ELF-1 (cell line): ENCODE measurements at places on chromosomes 16 and 17.

DNA sequence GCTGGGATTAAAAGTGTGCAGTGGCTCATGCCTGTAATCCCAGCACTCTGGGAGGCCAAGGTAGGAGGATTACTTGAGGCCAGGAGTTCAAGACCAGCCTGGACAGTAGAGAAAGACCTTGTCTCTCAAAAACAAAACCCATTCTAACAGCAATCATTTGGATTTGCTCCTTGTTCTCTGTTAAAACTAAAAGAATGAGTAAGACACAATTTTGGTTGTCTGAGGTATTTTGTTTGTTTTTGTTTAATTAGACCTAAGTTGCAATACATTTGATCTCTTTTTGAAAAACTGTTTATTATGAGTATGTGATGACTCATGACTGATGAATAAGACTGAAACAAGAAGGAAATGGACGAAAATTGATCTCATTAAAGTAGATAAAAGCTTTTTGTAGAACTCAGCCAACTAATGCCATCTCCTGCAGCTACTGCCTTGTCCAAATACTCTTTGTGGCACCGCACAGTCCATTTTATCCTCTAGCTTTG lies 29.0 kb downstream of the GLG1 start:
- no peak for DNase-seq

GRCh38 chr16:70753694-70754325 lies 47.1 kb downstream of the VAC14 start:
- no peak for DNase-seq

GRCh38 chr17:73172252-73172651 lies 7.4 kb downstream of the SSTR2 start:
- DNase-seq = no peak

DNA sequence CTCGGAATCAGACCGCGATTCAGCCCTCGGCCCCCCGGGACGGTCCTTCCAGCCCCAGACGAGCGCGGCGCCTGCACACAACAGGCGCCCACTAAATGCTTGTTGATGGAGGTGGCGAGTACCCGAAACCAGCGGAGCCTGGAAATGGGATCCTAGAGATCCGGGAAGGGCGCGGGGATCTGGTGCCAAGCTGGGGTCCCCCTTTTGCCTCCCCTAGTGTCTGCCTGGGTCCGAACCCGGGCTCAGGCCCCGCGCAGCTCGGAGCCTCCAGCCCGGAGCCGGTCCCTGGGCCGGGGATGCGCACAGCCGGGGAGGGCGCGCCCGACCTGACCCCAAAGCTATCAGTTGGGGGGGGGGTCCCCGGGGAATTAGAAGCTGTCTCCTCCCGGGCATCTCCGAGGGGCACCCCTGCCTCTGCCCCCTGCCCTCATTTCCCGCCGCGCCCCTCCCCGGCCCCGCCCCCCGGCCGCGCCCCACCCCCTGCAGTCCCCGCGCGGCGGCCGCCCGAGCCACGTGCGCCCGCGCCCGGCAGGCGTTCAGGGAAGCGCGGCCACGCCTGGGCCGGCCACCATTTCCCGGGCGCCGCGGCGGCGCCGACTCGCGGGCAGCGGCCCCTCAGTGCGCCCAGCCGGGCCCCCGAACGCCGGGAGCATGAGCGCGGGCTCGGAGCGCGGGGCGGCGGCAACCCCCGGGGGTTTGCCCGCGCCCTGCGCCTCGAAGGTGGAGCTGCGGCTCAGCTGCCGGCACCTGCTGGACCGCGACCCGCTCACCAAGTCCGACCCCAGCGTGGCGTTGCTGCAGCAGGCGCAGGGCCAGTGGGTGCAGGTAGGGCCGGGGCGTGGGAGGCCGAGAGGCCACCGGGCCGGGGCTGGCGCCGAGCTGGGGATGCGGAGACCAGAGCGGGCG lies at the start of gene CPNE7:
TSS of gene CPNE7 (plus strand) at position 512 of the 906 bp plus-strand sequence. CDS start at position 652, 140 bp downstream.
- DNase-seq = no peak

DNA sequence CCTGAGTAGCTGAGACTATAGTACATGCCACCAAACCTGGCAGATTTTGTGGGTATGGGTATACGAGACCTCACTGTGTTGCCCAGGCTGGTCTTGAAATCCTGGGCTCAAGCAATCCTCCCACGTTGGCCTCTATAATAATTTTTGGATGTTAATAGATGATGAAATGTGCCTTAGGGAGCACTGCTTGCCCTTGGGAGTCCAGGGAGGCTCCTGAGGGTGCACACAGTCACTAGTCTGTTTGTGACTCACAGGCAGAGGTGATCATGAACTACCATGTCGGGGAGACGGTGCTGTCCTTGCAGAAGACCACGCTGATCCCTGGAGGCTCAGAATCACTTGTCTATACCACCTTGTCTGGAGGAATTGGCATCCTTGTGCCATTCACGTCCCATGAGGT lies 46.1 kb downstream of the SF3B3 start:
- no peak for DNase-seq

DNA sequence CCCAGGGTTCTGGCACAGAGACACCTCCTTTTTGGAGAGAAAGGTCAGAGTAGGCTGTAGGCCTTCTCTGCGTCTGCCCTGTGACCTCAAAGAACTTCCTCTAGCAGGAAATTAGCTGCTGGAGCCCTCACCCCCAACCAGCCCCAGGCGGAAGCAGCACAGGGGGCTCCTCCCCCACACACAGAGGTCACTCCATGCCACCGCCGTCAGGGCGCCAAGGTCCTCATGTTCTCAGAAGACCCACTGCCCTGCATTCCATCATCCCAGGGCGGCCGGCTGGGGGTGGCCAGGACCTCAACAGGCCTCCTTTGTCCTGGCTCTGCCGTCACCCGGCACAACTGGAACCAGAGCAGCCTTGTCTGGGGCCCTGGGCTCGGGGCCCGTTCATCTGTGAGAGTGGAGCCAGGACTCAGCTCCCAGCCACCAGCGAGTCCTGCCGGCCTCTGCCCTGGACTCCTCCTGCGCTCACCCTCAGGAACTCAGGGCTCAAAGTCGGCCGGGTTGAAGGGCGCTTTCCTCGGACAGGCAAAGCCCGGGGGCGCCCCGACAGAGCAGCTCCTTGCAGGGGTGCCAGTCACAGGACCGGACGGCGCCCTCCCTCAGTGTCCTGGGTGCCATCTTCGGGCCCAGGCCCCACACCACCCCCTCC lies 1.2 kb downstream of the TMC6 start:
- peak; percentile 78 for DNase-seq

DNA sequence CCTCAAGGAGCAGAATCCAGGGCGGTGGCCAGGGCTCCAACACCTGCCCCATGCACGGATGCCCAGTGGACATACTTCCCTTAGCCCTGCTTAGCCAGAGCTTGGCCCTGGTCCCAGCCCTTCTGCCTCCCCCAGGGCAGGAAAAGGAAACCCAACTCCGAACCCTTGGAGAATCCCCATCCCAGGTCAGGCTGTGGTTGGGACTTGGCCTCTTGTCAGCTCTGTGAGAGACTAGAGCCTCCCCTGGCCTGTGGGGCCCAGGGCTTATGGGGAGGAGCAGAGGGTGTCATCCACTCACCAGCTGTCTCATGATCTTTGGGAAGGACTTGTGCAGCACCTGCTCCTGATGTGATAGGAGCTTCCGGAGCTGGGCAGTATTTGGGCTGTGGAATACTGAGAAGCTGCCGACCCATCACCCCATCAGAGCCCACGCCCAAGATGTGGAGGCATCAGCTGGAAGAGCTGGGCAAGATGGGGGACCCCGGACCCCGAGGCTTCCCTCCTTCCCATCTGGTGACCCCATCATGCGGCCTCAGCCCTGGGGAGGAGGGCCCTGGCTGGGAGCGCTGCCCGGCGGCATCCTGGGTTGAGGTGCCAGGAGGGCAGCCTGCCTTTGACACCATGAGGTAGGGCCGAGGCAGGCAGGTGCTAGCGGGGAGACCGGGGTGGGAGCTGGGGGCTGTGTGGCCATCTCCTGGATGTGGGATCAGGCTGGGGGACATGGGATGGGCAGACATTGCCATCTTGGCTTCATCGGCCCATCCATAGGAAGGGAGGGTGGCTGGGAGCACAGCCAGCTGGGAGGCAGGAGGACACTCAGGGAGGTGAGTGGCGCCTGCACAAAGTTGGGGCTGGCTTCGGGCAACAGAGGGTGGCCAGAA lies 45.1 kb downstream of the TNFRSF13B start:
- no peak for DNase-seq

- no peak for DNase-seq
These were observed 27.8 kb upstream of the INTS2 start for GRCh38 chr17:61955619-61956018.

DNA sequence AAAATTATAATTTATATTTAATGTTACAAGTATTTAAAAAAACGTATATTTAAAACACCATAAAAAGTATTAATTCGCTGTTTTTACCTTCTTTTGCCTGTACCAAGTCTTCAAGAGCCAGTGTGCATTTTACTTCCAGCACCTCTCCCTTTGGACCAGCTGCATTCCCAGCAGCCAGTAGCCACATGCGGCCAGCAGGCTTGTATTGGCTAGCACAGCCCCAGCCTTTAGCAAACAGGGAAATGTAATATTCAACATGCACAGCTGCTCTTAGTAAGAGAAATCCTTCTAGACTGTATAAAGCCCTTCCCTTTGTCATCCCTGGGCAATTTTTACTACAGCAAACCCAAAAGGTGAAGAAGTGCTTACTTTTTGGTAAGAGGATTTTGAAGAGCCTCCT lies 6.6 kb downstream of the DHODH start:
- DNase-seq = no peak

DNA sequence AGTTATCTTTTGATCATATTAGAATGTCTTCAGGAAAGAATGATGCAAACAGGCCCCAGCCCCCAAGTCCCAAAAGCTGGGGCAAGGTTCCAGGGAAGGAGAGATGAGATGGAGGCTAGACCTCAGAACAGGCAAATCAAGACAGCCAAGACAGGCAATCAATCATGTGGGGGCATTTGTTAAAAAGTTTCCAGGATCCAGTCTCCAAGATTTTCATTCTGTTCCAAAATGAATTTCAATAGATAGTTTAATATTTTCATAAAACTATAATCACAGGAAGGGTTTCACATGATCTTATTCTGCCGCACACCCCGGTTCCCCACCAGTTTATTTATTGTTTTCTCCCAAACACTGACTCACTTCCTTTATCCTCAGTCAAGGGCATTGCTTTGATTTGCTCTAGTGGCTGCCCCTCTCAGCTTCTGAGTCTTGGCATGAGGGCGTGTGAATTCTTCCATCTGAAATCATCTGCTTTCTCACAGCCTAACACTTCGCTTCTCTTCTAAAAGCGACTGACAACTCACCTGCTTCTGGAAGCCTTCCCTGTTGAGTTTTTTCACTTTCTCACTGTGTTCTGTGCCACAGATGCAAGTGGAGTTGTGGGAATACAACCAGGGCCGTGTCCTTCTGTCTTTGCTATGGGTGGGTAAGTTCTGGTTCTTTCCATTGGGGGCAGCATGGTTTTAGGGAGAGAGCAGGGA lies 12.2 kb upstream of the TERF2 start:
- peak; percentile 78 for DNase-seq

- no peak for DNase-seq
These were observed 38.4 kb downstream of the HNF1B start for GRCh38 chr17:37706446-37706845.

DNA sequence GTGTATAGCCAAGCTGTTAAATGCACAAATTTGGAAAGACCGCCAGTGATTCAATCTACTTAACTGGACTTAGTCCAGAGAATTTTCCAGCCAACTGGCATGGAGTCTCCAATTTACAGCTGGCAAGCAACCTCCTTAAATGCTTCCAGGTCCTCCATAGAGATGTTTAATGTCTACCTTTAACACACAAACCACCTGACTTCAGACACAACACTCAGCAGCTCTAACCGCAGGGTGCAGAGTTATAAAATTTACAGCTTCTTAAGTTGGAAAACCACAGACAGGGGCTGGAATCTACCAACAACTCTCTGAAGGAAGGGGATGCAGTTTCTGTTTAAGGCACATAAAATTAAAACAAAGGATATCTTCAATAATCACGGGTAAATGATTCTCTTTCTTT lies 106.9 kb downstream of the SYCE1L start:
- no peak for DNase-seq

DNA sequence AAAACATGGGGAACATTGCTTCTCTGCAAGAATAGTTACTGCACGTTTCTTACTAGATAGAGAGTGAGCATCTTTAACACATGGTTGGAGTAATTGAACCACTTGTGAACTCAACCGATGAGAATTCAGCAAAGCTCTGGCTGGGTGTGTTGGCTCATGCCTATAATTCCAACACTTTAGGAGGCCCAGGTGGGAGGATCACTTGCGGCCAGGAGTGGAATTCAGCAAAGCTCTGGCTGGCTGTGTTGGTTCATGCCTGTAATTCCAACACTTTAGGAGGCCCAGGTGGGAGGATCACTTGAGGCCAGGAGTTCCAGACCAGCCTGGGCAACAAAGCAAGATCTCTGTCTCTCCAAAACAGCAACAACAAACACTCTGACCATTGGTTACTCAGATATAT lies 865.9 kb downstream of the KCNJ2 start:
- no peak for DNase-seq

DNA sequence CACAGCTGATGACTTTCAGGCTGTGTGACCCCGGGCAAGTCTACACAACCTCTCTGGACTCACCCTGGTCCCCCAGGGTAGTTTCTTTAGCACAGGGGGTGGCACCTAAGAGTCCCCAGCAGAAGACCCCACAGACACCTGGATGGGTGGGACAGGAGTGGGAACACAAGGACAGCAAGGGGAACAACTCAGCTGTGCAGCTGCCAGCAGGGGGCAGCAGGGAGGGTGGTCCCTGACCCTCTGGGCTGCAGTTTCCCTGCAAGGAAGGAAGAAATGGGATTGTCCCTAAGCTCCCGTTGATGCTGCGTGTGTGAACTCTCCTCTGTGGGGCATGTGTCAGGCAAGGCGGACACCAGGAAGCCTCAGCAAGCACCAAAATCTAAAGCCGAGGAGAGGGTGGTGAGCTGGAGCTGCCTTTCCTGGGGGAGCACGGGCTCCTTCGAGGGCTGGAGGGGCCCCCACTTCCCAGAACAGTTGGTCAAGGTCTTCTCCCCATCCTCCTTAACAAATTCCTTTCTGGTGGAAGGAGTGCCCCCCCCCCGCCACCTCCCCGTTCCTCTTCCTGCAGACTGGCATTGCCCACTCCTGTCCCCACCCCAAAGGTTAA lies 24.1 kb upstream of the CDH5 start:
- peak; percentile 71 for DNase-seq

DNA sequence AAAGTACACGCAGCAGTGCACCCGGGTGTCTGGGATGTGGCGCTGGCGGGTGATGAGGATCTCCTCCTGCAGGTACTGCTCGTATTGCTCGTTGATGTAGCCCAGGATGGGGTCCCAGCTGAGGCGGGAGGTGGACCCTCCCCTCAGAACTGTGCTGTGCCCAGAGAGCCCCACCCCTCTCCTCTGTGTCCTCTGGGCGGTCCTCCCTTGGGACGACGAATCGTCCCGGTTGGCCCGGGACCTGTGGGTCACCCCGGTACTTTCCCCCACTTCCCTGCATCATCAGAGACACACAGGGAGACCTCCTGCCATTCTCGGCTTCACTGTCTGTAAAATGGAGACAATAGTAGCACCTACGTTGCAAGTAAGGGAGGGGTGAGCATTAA lies 4.2 kb downstream of the SEPTIN12 start:
- no peak for DNase-seq

DNA sequence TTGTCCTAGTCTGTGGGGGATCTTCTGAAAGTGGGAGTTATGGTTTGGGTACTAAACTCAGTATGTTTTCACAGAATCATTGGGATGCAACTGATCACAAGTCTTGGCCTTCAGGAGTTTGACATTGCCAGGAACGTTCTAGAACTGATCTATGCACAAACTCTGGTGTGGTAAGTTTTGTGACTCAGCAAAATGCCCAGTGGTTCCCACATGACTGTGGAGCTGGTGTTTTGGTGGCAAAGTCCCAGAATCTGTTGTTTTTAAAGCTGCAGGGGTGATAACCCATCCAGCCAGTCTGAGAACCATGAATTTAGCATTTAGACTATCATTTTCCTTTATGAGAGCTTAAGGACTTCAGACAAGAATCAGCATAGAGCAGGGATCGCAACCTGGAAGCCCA lies 40.6 kb downstream of the GDE1 start:
- no peak for DNase-seq

GRCh38 chr17:41625602-41626001 lies 1.2 kb upstream of the KRT17 start:
- DNase-seq = no peak
